ENCODE measurements at places on chromosomes 1 and 21.

DNA sequence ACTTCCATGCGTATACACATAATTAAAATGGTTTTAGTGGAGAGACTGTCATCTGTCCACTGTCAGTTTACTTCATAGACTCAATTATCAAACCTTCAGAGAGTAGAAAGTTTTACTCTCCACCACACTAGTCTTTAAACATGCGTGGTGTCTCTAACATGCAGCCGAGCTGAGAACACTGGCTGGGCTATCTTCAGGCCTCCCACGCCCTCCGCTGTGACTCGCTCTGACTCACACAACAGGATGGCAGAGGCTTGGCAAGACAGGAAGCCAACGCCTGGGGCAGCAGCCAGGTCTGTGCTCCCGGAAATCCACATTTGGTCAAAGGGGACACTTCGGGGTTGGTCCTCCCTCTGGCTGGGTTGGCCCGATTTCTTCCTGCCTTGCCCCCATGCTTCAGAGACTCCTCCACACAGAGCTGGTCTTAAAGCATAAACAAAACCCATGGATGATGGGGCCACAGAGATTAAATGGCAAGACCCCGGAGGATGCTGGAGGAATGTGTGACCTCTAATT lies 22.7 kb upstream of the IFNGR2 start:
- DNase-seq = peak; percentile 94

- no peak for DNase-seq
These were observed 3.5 kb downstream of the A3GALT2 start for GRCh38 chr1:33317354-33317753.

DNA sequence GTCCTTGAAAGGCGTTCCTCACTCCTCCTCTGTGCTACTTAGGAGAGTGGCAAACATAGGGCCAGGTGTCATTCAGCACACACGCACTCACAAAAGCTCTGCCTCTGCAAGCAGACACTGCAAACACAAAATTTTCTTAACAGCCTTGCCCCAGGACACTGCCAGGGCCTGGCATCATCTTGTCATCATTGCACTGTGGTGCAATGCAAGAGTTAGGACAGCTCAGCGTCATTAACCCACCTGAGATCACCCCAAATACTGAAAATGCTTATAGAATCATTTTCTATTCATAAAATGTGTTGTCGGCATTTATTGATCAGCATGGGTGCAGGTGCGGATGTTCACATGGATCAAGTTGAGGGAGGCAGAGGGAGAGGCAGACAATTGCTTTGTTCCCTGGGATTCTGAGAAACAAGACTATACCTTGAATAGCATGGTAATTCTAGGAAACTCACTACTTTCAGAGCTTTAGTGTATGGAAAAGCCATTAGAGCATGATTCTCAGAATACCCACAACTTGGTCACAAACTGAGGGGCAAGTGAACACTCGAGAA lies 3.0 kb downstream of the ADAM30 start:
- no peak for DNase-seq

DNA sequence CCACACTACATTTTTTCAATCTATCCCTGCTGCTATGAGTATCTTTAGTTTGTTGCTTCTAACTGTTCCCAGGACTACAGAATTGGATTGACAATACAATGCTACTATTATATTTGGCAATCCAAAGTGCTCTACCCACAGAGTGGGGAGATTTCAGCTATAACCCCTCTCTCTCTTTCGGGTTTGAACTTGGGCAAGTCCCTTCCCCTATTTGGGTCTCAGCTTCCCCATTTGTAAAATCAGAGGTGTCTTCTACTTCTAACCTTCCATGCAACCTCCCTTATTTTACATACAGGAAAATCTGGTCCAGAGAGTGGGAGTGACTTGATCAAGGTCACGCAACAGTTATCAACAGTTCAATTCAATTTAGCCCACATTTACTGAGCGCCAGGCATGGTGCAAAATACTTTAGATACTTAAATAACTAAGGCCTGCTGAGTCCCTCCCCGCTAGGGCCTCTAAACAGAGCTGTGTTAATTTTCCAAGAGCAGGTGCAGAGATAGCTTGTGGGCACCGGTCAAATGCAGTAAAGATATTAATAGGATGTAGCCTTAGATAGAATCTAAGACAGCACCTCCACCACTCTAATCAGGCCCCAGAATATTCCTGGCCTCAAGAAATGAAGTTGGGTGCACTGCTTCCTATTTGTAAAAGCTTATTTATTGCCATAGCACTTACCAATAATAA lies 9.4 kb upstream of the GPX7 start:
- no peak for DNase-seq

- no peak for DNase-seq
These were observed 32.9 kb downstream of the COL11A1 start for GRCh38 chr1:103075316-103076000.

DNA sequence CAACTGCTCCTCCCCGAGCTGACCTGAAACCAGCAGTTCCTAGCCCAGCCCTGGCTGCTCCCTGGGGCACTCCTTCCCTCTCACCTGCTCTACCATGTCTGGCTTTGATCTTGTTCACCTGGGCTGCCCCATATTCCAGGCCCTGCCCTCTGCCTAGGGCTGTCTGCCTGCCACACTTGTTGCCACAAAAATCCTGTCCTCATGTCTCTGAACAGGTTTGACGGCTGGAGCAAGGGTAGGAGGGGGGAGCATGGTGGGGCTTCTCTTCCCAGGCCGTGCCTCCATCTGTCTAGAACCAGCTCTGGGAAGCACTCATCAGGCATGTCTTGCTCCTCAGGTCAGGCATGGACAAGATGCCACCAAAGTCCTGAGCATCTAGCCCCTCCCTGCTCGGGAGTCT lies 44.3 kb upstream of the WNT2B start:
- no peak for DNase-seq

- no peak for DNase-seq
These were observed 162.9 kb upstream of the PTBP2 start for GRCh38 chr1:96558635-96559034.

DNA sequence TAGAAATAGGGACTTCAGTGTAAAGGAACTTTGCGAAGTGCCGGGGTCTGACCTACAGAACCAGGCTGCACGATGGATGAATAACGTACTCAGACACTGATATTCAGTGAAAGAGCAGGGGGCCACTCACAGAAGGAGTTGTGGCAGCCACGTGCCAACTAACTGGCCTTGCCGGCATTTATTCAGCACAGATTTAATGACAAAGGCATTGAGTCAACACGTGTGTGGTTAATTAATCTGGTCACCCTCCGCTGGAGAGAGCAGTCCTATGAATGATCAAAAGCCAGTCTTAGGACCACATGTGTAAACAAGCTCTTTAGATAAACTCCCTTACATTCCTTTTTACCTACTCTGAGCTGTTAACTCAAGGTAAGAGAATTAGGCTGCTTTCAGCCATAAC lies 6.2 kb upstream of the B3GALT2 start:
- no peak for DNase-seq

GRCh38 chr1:85894651-85895050 lies 186.4 kb upstream of the ZNHIT6 start:
- peak; percentile 8 for DNase-seq

DNA sequence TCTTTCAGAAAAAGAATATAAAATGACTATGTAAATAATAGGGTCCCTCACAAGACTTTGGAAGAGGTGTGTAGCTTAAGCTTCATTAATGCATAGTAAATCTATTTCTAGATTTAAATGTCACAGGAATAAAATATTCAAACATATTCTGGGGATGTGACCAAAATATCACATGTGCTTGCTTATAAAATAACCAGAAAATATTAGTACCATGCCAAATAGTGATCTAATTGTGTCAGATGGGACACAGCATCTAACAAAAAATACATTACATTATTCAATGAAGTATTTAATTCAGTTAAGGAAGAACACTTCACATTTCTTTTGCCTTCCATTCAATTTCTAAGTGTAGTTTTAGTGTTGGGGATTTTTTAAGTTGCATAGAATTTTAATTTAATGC lies 179.5 kb downstream of the LRRC40 start:
- DNase-seq = no peak

GRCh38 chr1:196723325-196724185 lies 51.1 kb upstream of the CFHR3 start:
- DNase-seq = peak; percentile 8

- no peak for DNase-seq
These were observed 94.0 kb downstream of the CCDC185 start for GRCh38 chr1:223486932-223487886.

DNA sequence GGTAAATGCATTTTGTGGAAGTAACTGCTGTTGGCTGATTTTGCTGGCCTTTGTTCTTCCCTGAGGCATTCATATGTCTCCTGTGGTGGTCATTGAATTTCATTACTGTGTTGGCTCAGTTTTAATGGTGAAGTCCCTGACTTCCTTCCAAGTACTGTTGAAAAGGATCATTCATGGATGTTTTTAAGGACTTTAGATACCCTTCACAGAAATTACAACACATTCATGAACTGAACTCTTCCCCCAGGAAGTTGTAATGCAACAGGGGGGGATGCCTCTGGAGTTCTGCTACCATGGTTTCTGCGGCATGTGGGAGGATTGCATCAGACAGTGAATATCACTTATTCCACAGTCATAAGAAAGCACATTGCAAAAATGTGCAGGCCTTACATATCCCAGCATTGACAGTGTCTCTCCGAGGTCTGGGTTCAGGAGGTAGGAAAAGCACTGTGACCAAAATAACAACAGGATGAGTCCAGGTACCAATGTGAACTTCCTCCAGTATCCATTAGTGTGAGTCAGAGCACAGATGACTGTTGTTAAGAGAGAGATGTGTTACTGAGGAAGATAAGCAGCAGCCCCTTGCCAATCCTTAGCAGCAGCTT lies 2.1 kb upstream of the RAB3GAP2 start:
- DNase-seq = no peak

GRCh38 chr1:226476648-226477319 lies 68.9 kb upstream of the PARP1 start:
- no peak for DNase-seq

DNA sequence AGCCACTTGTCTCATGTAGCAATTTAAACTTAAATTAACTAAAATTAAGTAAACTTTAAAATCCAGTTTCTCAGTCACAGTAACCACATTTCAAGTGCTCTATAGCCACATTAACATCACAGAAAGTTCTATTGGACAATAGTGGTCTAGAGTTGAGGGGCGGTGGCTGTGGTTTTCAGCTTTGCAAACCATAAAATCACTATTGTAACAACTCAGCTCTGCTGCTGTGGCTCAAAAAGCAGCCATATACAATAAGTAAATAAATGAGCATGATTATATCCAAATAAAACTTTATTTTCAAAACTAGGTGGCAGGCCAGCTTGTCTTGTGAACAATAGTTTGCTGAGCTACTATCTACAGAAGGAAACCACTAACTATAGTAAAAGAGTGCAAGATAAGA lies 43.4 kb upstream of the C1orf53 start:
- no peak for DNase-seq

GRCh38 chr1:199720496-199720895 lies 307.0 kb upstream of the NR5A2 start:
- no peak for DNase-seq

DNA sequence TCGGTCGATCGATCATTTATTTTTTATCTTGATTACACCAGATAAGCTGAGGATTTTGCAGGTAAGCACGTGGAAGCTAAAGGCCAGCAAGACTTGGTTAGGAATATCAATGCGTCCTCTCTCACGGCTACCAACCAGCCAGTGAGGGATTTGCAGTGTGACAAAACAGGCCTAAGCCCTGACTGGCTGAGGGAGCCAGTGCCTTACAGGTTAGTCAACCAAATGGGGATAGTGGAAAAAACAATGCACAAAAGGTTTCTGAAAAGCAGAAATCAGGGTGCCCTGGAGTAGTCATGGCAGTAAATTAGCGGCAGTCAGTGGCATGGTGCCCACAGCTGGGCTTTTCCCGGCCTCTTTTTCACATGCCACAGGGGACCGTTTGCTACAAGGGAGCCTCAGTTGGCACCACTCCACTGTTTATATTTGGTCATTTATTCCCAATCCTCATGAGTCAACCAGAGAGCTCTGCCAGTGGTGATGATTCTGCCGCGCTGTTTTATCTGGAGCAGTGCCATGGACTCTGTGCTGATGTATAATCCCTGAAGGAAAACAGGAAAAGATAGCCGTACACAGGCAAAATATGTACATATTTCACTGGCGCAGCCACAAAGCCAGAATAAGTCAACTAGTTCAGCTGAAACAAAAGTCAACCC lies 167.6 kb downstream of the RHOU start:
- peak; percentile 96 for DNase-seq

DNA sequence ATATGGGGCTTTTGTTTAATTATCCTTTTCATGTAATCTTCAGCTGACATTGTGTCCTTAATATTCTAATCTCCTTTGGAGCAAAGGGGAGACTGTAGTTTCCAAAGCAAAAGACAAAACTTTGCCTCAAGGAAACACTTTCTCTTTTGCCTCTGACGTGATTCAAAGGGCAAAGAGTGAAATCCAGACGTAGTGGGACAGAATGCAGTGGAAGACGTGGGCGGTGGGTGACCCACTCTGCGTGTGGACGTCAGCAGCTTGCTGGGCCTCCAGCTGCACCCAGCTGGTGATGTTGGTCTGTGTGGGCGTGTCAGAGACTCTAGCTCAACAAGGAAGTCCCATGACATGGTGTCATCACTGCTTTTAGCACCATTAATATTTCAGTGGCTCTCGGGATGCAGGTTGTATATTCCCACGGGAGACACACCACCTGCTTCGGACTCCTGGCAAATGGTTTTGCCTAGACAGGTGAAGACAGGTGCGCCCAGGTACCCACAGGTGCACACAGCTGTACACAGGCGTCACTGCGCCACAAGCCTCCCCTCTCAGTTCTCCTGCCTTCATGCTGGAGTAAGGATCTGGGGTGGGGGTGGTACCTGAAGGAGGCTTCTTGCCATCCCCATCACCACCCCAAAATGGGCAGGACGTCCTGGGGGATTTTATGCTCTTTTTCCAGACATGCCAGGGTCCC lies 292.1 kb upstream of the VAMP3 start:
- DNase-seq = no peak

DNA sequence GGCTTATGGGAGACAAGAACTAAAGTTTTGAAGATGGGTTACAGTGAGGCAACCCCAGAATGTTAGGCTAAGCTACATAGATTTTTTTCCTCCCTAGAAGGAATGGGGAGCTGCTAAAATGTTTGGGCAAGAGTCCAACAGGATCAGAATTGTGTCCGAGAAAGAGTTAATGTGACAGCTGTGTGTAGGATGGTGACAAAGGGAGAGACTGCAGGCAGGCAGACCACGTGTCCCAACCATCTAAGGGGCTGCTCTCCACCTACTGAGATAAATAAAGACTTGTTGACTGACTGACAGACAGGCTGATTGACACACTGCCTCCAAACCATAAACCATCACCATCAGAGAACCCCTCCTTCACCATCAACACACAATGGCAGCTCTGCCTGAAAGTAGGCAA lies 133.7 kb upstream of the CTTNBP2NL start:
- no peak for DNase-seq

- no peak for DNase-seq
These were observed 286.3 kb upstream of the LYPLAL1 start for GRCh38 chr1:218887141-218887925.
